ENCODE measurements at places on chromosomes 1 and 21. TPM values are rescaled to one million over a fixed set of nuclear protein-coding genes. Genes with fewer than 3 reads are reported as not detected.

Gene TIE1
- total RNA-seq, result 87.1 TPM

Gene GRIK1
- 1.5 TPM for total RNA-seq

Gene FCGR3B
- total RNA-seq, result 10.3 TPM

Gene MXRA8
- 142 TPM for total RNA-seq

Data from metanephros (tissue), 2 donors.